ENCODE measurements at places on chromosomes 3 and 15.

- peak; percentile 2 for DNase-seq
Observed at GRCh38 chr15:86624261-86625036, 544.8 kb downstream of the AGBL1 start.

- DNase-seq: no peak
Observed at GRCh38 chr15:70524470-70524869, 238.9 kb downstream of the UACA start.

- DNase-seq: no peak
Observed at GRCh38 chr3:168183774-168184173, 88.0 kb upstream of the GOLIM4 start.

DNA sequence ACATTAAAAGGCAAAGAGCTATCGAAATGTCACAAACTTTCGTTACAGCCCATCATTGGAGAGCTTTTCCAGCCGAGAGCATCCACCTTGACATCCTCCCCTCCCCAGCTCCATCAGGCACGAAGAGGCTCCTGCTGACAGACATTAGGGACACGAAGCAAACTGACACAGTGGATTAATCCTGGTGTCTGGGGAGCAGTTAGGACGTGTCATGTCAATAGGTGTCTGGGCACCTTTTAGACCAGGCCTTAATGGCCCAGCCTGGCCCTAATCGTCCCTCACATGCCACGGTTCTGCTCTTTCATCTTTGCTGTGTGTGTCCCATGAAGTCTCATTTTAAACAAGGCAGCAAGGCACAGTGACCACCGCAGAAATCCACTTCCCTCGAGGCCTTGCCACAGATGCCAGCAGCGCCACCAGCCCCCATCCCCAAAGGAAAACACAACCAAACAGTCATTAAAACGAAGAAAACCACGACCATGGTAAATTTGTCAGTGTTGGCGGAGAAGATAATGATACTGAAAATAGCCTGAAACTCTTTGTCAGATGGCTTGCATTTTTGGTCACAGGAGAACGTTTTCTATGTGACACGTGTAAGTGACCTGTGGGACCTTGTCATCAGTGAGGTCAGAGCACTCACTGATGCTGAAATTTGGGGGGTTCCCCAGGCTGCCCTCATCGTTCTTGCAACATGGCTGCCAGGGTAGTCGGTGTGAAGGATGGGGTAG, 16.3 kb upstream of the PCSK6 start:
- DNase-seq: no peak

DNA sequence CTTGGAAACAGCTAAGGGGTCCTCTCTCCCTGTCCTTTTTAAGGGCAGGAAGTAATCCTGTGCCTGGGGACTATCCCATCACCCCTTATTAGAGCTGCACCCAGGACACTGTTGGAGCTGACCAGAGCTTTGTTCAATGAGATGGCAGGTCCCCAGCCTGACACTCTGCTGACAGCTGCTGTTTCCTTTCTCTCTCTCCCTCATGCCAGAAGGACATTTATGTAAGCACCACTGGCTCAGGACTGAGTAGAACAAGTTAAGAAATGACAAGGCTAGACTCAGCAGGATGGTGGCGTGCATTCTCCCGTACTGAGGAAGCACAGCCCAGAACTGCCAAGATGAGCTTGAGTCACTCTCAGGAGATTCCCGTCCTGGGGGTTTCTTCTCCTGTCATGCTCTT, 17.3 kb downstream of the GJD2 start:
- no peak for DNase-seq

- DNase-seq: peak; percentile 26
Observed at GRCh38 chr15:50144341-50145120, 25.5 kb upstream of the ATP8B4 start.

GRCh38 chr3:52483577-52484381, 11.4 kb upstream of the STAB1 start:
- DNase-seq: no peak
